Globus pallidus (tissue), 1 donor: ENCODE measurements at places on chromosomes 1 and 21.

GRCh38 chr1:5729636-5730145 is 262.5 kb downstream of the NPHP4 start:
- DNase-seq = no peak

DNA sequence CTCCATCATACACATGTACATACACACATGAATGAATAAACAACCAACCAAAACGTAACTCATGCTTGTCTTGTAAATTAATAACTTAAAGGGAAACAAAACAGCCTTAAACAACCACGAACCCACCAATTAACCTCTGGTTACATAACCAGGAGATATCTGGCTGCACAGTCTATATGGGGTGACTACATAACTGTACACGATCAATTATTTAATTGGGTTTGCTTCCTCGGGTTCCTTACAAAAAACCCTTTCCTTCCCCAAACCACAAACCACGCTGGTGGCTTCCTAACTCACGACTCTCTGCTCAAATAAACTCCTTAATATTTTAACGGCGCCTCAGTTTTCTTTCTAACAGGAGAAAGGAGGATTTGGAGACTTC is 744 bp downstream of the ZNF670 start:
- no peak for DNase-seq

DNA sequence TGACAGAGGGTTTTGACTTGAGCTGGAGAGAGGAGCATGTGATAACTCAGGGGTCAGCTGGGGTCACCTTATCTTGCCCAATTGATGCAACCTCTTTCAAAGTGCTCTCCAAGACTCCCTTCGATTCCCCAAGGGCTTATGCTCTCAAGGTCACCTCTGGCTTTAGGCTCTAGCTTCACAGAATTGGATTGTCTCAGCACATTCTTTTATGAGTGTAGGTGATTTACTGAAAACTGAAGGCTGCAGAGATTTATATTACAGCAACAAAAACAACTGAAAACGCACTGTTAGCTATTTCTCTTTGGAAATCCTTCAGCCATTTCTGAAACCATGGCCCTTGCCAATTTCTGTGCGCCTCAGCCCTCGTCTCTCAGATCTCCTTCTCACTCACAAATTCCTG is 34.5 kb upstream of the MAP1LC3C start:
- no peak for DNase-seq

DNA sequence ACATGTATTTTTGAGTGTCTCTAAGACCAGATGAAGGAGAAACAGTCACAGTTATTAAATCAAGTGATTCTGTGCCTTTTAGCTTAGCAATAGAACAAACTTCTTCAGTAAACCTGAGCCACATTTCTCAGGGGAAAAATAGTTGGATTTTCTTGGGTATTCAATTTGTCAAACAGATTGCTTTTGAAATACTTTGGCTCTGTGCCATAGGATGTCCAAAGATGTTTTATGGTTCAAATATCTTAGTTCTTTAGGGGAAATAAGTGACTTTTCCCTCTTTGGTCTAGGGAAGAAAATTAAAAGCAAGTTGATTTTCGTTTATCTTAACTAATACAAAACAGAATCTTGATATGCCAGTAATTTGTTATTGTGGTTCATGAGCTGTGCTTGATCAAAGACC is 125.9 kb downstream of the ATP5PO start:
- DNase-seq = no peak

DNA sequence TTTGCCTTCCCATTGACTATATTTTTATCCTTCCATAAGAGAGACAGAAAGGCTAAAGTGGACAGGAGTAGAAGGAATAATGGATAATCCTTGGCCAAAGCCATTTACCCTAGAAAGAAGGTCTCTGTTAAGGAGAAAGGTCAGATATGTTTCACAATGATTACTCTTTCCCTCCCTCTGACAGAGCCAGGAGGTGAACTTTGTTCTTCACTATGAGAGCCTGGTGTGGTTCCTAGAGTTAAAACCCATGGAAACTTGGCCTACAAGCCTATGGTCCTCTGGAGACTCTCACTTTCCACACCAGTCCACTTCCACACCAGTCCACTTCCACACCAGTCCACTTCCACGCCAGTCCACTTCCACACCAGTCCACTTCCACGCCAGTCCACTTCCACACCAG is 479.9 kb upstream of the ZP4 start:
- no peak for DNase-seq

GRCh38 chr1:204741440-204741839 is 55.9 kb upstream of the LRRN2 start:
- DNase-seq = no peak
